ENCODE measurements at places on chromosomes 2 and 18. TPM values are rescaled to one million over a fixed set of nuclear protein-coding genes. Genes with fewer than 3 reads are reported as not detected.

The FIGN gene
- 8.9 TPM for total RNA-seq

The DSC2 gene
- 19.3 TPM for total RNA-seq

The MROH2A gene
- total RNA-seq, result not detected

The RPL37A gene
- 1,004 TPM for total RNA-seq

The MC2R gene
- total RNA-seq, result not detected

The LINC00305 gene
- not detected for total RNA-seq

The ANO7 gene
- total RNA-seq, result 1.1 TPM

The IL1R2 gene
- 2.8 TPM for total RNA-seq

The MALL gene
- total RNA-seq, result 17.9 TPM

The C1QL2 gene
- total RNA-seq, result not detected

The FZD7 gene
- 24.5 TPM for total RNA-seq

The C2orf80 gene
- not detected for total RNA-seq

The INHA gene
- total RNA-seq, result 28.3 TPM

The HOXD9 gene
- total RNA-seq, result 0.44 TPM

The BIN1 gene
- total RNA-seq, result 15.3 TPM

The CDH7 gene
- total RNA-seq, result not detected

The SCYGR4 gene
- total RNA-seq, result not detected

Measured in right atrium auricular region (tissue), 2 donors.